ENCODE measurements at places on chromosomes 16 and 17.

GRCh38 chr16:57527610-57528360 lies 8.6 kb downstream of the CCDC102A start:
- no peak for DNase-seq

DNA sequence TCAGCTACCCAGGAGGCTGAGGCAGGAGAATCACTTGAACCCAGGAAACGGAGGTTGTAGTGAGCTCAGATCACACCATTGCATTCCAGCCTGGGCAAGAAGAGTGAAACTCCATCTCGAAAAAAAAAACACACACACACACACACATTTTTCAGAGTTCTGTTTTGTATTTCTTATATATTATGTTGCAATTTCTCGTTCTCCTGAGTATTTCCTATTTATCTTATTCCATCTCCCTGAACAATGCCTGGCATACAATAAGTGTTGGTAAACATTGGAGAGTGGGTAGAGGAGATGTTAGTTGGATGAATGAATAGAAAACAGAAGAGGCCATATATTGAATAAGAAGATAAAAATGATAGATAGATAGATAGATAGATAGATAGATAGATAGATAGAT lies 167.8 kb upstream of the CDH5 start:
- no peak for DNase-seq

DNA sequence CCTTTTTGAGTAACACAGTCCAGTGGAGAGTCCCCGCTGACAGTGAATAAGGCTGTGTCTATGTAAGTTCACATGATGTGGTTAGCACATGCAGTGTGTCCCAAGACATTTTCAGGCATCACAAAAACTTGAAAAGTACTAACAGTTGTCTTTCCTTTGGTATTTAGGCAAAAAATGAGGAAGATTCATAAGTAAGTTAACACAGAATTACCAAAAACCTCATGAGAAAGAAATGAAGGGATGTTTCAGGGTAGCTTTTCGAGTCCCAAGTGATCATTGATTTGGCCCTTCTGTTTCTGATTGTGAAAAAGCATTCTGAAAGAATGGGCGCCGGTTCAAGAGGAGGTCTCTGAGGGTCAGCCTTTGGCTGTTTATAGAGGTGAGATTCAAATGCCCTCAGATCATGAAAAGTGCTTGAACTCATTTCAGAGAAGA lies 529 bp upstream of the ASPA start:
- no peak for DNase-seq

DNA sequence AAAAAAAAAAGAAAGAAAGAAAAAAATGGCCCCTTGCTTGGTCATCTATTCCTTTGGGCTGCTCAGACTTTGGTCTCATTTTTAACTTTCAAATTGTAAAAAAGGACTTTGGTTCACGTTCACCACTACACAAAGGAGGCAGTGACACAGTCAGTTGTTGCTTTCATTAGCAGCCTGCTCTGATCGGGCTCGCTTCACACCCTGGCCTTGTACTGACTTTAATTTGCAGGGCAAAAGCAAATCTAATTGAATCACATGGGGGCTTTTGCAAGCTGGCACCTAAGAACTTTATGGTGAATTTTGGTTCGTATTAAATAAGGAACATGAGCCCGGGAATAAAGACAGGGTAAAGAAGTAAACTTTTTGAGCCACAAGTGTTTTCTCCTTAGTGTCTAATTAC lies 103.6 kb upstream of the CDH11 start:
- DNase-seq = no peak

DNA sequence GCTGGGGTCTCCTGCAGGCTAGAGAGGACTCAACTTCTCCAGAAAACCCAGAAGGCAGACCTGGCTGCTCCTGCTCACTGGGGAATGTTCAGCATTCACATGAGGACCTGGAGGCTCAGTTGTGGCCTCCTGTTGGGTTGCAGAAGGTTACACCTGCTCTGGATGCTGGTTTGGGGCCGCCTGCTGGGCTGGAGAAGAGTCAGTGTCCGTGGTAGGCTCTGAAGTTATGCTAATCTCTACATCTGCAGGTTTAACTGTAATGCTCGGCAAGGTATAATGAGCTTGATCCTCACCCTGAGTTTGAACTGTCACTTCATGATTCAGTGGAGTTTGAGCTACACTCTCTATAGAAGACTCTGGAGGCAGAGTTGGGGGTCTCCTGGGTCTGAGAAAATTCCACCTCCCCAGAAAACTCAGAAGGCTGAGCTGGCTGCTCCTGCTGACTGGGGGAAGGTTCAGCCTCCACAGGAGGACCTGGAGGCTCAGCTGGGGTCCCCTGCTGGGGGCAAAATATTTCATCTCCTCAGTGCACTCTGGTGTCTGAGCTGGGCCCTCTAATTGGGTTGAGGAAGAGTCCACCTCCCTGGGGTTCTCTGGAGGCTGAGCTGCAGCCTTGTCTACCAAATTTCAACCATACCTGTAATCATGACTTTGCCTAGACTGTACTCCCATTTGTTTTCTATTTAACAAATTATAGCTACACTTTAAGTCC lies 23.5 kb downstream of the RDM1 start:
- DNase-seq = no peak

GRCh38 chr17:80781211-80781610 lies 210.4 kb upstream of the CHMP6 start:
- no peak for DNase-seq

DNA sequence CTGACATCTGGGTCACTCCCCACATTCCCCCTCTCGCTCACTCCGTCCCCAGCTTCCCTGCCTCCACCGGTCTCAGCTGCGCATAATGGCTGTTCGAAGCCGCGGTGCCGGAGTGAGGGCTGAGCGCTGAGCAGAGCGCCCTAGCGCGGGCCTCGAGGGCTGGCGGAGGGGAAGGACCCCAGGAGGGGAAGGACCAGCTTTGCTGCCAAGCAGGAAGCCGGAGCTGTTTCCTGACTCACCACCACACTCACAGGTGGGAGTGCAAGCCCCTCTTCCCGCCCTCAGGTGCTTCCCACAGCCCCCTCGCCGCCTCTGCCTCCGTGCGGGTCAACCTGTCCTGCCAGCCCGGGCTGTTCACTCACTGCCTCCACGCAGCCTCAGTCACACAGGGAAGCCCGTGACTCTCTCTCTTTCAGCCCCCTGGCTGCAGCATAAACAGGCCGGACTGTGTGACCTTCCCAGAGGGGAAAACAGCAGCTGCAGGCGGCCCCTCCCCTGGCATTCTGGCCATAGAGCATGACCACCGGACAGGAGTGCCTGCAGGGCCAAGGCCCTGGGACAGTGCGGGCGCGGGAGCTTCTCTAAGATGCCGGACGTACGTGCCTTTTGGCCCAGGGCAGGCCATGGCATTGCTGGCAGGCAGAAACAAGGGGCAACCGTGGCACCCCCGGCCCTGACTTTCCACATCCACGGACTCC lies 23.7 kb downstream of the SLC43A2 start:
- DNase-seq = no peak

DNA sequence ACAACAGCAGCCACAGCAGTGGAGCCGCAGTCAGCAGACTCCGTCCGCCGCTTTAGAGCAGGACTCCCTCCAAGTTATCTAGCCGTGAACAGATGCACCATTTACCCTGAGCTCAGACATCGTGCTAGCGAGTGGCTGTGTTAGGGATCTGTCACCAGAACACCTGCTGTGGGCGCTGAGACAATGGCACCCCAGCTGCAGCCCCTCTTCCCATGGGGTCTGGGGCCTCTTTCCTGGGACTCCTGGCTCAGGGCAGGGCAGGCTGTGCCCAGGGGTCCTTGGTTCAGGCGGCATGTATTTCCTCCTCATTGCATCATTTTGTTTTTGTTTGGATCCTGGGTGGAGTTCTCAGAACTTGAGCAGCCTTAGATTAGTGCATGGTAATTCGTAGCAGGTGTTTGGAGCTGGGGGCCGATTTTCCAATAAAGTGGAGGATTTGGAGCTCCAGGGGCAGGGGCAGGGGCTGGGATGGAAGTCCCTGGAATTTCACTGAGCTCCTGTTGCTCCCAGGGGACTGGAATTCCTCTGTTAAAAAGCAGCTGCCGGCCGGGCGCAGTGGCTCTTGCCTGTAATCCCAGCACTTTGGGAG lies 23.4 kb downstream of the NMRAL1 start:
- DNase-seq = no peak

- DNase-seq = no peak
Measured at GRCh38 chr17:13598353-13599167, 3.2 kb downstream of the HS3ST3A1 start.

DNA sequence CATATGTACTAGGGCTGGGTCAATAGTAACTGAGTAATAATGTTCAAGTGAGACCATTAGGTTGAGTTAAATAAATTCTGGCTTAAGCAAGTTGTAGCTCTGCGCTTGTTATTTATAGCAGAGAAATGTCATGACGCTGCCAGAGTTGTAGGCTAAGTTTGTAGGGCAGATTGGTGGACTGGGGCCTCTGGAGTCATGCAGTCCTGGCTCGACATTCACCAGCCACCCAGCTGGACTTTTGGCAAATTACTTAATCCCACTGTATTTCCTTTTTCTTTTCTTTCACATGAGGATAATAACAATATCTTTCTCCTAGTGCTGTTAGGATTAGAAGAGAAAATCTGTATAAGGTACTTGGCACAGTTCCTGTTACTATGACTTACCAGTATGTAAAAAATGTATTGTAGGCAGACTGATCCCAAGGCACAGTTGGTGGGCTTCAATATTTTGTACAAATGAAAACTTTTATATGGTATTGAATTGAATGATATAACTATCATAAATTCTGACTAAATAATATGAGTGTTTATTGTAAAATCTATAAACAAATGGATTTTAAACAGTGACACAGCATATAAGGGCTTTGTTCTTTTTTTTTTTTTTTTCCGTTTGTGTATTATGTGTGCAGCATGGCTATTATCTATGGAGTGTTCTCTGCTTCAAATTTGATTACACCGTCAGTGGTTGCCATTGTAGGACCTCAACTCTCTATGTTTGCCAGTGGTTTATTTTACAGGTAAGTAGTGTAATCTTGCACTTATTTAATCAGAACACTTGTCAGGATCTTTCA lies 2.6 kb downstream of the MFSD11 start:
- DNase-seq = no peak
